Adrenal gland (tissue), 19 donors: ENCODE measurements at places on chromosomes 1 and 21.

GRCh38 chr1:231177936-231178335 is 16.1 kb downstream of the TRIM67 start:
- no peaks in the 10 kb centered on the region for H3K36me3 ChIP-seq
- H3K4me3 ChIP-seq, result no peak overlapping the region

DNA sequence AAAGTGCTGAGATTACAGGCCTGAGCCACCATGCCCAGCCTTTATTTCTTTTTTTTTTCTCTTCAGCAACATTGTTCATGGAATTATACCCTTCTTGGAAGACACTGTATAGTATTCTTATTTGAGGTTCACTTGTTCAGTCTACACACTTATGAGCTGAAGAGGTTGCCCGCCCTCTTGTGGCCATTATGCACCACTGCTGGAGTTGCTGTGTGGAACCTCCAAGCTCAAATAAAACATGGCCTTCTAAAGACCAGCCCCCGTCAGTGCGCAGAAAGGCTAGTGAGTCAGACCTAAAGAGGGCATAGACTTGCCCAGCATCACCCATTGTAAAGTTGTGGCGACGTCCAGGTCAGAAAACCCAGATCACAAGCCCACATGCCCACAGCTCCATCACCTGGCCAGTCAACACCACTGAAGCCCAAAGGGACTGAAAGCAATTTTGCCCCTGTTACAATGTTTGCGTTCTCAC is 20.4 kb downstream of the LURAP1 start:
- no peaks in the 10 kb centered on the region for H3K4me1 ChIP-seq
- no peaks in the 10 kb centered on the region for H3K36me3 ChIP-seq
- peak; percentile 68 for DNase-seq
- no peak overlapping the region for H3K27ac ChIP-seq
- H3K4me3 ChIP-seq, result no peak overlapping the region

GRCh38 chr1:234386122-234386521 is 12.9 kb downstream of the COA6 start:
- H3K36me3 ChIP-seq, result no peaks in the 10 kb centered on the region
- H3K27ac ChIP-seq, result no peak overlapping the region
- no peaks in the 10 kb centered on the region for H3K4me1 ChIP-seq
- DNase-seq, result no peak
- H3K4me3 ChIP-seq, result no peak overlapping the region
- H3K27me3 ChIP-seq, result no peaks in the 10 kb centered on the region

- DNase-seq, result no peak
- H3K36me3 ChIP-seq, result no peaks in the 10 kb centered on the region
- H3K27me3 ChIP-seq, result no peaks in the 10 kb centered on the region
- peaks cover 12% of the 10 kb centered on the region for H3K4me1 ChIP-seq
- peak overlapping the region; percentile 89 for H3K27ac ChIP-seq
Observed at GRCh38 chr1:234897754-234898454, 230.7 kb downstream of the TOMM20 start.

- DNase-seq, result no peak
- H3K4me1 ChIP-seq, result no peaks in the 10 kb centered on the region
- no peaks in the 10 kb centered on the region for H3K36me3 ChIP-seq
- peaks cover 6% of the 10 kb centered on the region for H3K27me3 ChIP-seq
Observed at GRCh38 chr1:53370369-53370961, 42.6 kb upstream of the LRP8 start.

DNA sequence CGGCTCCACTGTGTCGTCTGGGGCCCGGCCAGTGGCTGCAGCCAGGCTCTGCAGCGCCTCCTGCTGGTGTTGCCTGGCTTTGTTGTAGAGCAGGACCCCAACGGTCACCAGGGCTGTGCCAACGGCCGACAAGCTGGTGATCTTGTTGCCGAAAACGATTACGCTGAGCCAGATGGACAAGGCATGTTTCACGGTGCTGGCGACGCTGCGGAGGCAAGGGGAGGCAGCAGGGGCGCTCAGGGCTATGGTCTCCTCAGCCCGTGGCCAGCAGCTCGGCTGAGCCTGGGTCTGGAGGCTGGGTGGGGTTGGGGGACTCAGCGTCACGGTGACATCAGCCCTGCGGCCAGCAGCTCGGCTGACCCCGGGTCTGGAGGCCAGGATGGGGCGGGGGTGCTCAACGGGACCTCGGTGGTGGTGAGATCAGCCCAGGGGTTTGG is 7.0 kb upstream of the CDK11B start:
- no peak for DNase-seq
- no peaks in the 10 kb centered on the region for H3K4me1 ChIP-seq
- peaks cover 42% of the 10 kb centered on the region for H3K36me3 ChIP-seq

DNA sequence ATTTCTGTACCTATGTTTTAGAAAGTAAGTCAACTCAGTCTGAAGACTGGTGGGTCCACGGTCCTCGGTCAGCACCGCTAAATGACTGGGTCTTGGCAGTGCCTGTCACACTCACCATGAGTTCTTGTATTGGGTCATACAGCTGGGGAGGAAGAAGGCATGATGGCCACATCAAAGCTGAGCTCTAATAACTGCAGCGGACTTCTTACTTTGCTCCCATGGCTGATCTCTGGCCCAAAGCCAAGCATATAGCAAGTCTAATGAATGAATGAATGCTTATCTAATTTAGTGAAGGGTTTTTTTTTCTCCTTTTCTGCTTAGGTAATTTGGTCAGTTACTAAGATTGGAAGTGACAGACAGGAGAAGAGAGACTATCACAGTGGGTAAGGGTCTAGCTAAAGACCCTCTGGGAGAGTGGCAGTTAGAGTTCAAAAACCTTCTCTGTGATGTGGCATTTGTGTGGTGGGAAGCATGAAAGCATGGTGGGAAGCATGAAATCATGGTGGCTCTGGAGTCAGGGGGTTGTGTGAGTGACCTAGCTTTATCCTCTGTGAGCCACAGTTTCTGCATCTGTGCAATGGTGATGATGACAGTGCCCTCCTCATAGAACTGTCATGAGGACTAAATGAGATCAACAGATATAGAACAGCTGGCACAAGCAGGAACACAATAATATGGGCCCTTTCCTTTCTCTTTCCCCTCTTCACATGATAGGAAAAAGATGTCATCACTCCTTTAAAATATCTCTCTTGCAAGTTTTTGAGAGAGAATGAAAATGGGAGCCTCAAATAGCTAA is 78.9 kb upstream of the JAK1 start:
- H3K27ac ChIP-seq, result no peak overlapping the region
- no peaks in the 10 kb centered on the region for H3K4me1 ChIP-seq
- no peaks in the 10 kb centered on the region for H3K27me3 ChIP-seq
- no peaks in the 10 kb centered on the region for H3K36me3 ChIP-seq

DNA sequence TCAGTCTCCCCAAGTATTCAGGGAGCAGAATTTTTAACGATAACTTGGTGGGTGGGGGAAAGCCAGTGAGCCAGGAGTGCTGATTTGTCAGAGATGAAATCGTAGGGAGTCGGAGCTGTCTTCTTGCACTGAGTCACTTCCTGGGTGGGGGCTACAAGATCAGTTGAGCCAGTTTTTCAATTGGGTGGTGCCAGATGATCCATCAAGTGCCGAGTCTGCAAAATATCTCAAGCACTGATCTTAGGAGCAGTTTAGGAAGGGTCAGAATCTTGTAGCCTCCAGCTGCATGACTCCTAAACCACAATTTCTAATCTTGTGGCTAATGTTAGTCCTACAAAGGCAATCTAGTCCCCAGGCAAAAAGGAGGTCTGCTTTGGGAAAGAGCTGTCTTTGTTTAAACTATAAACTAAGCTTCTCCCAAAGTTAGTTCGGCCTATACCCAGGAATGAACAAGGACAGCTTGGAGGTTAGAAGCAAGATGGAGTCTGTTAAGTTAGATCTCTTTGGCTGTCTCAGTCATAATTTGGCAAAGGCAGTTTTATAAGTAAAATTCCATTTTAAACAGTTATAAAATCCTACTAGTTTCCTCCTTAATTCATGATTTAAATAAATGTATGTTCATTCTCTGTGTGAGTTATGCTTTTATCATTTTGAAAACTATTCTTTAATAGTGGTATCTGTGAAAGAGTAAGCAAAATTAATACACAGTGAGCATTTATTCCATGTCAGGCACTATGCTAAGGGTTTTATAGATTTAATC is 51.7 kb downstream of the SLC16A1 start:
- no peak overlapping the region for H3K4me3 ChIP-seq
- no peak overlapping the region for H3K27ac ChIP-seq

- H3K27me3 ChIP-seq, result no peaks in the 10 kb centered on the region
- no peak overlapping the region for H3K4me3 ChIP-seq
- H3K27ac ChIP-seq, result no peak overlapping the region
- DNase-seq, result no peak
- H3K4me1 ChIP-seq, result no peaks in the 10 kb centered on the region
Observed at GRCh38 chr1:118788463-118788862, 199.7 kb downstream of the TBX15 start.

GRCh38 chr1:203204756-203205155 is 18.3 kb upstream of the CHI3L1 start:
- H3K4me1 ChIP-seq, result no peaks in the 10 kb centered on the region
- H3K4me3 ChIP-seq, result no peak overlapping the region
- no peak for DNase-seq
- no peaks in the 10 kb centered on the region for H3K27me3 ChIP-seq

DNA sequence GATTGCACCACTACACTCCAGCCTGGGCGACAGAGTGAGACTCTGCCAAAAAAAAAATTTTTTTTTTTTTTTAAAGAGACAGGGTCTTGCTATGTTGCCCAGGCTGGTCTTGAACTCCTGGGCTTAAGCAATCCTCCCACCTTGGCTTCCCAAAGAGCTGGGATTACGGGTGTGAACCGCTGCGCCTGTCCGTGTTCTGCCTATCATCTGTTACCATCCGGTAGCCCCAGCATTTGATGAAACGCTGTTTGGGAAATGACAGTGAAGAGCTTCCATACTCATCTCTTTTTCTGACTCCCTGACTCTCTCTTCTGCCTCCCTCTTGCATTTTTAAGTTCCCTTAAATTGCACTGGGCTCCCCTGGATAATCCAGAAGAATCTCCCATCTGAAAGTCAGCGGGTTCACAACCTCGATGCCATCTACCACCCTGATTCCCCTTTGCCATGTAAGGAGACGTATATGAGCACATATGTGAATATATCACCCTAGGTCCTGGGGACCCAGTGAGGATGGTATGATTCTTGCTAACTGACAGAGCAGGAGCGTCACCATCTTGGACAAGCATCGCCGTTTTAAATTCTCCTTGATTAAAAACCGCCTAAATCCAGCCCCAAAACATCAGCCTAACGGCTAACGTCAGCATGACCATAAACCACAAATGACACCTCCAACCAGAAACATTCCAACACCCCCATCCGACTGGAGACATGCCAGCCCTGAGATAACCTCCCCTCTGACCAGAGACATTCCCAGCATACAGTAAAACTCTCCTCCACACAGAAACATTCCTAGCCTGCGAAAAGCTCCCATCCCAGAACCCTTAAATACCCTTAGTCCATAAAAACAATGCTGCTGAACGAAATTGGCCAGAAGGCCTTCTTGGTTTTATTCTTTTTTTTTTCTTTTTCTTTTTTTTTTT is 12.4 kb downstream of the TNFRSF8 start:
- H3K27ac ChIP-seq, result no peak overlapping the region
- peak; percentile 50 for DNase-seq
- H3K4me1 ChIP-seq, result no peaks in the 10 kb centered on the region
- H3K27me3 ChIP-seq, result no peaks in the 10 kb centered on the region
- no peak overlapping the region for H3K4me3 ChIP-seq

DNA sequence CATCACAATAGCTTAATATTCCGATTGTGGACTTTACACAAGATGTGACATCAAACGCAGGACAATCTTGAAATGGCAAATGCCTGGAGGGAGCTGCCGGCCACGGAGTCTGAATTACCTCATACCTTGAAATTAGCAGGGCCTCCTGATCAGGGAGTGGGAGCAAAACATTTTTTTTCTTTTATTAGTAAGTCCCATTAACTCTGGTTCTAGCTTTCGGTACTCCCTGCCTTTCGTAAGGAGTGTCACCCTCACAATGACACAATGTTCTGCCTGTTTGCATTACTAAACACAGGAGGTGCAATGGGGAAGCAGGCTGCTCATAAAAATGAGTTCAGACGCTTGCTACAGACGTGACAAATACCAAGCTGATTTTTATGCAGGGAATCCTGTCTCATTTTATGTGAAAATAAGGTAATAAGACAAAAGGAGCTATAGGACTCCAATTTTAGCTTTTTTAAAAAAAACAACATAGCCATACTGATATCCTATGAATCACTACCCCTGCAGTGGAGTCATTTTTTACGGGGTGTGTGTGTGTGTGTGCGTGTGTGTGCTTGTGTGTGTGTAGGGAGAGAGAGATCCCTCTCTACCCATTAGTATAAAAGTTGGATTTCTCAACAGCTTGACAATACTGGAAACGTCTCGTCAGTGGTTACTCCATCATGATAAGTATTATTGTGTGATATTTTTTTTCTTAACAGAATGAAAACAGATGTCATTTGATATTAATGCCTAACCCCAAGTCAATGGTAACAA is 205.1 kb upstream of the RUNX1 start:
- no peaks in the 10 kb centered on the region for H3K27me3 ChIP-seq
- no peak for DNase-seq
- H3K27ac ChIP-seq, result no peak overlapping the region
- no peak overlapping the region for H3K4me3 ChIP-seq

DNA sequence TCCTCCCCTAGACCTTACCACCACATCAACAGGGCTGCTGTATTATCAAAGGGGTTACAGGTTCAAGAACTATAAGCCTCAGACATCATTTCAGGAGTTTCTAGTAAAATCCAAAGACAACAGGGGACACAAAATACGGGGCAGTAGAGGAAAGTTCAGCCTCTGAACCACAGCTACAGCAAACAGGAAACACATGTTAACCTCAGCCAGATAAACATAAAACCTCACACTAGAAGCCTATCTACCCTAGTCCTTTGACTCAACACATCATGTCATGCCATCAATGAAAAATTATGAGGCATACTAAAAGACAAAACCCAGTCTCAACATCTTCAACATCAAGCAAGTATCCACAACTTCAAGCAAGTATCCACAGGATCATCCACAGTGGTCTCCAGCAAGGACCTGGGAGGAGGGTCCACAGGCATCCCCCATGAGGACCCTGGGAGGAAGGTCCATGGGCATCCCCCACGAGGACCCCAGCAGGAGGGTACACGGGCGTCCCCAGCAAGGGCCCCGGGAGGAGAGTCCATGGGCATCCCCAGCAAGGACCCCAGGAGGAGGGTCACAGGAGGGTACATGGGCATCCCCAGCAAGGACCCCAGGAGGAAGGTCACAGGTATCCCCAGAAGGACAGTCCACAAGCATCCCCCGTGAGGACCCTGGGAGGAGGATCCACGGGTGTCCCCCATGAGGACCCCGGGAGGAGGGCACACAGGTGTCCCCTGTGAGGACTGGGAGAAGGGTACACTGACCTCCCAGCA is 440.0 kb downstream of the MATN1 start:
- H3K36me3 ChIP-seq, result no peaks in the 10 kb centered on the region
- no peak for DNase-seq
- peaks cover 4% of the 10 kb centered on the region for H3K27me3 ChIP-seq
- no peaks in the 10 kb centered on the region for H3K4me1 ChIP-seq

GRCh38 chr1:40092706-40093639 is 4.1 kb downstream of the PPT1 start:
- peaks cover 38% of the 10 kb centered on the region for H3K36me3 ChIP-seq
- DNase-seq, result no peak
- H3K4me3 ChIP-seq, result no peak overlapping the region
- H3K27me3 ChIP-seq, result no peaks in the 10 kb centered on the region
- H3K4me1 ChIP-seq, result peaks cover 11% of the 10 kb centered on the region
